Suprapubic skin (tissue), 4 donors: ENCODE measurements at places on chromosomes 6 and 20. TPM values are rescaled to one million over a fixed set of nuclear protein-coding genes. Genes with fewer than 3 reads are reported as not detected.

Gene GNAS-AS1
- total RNA-seq = not detected

Gene AIF1
- 16.3 TPM for total RNA-seq

Gene RFX6
- total RNA-seq = not detected

Gene REM1
- total RNA-seq = 2.3 TPM

Gene HM13
- 59.7 TPM for total RNA-seq

Gene MEI4
- total RNA-seq = 0.48 TPM

Gene TBXT
- not detected for total RNA-seq

Gene HLA-DRB1
- total RNA-seq = 39.3 TPM

Gene CST5
- not detected for total RNA-seq

- H3K4me3 ChIP-seq = no peak overlapping the region
- H3K4me1 ChIP-seq = peaks cover 18% of the 10 kb centered on the region
- peak overlapping the region; percentile 54 for H3K27ac ChIP-seq
- no peaks in the 10 kb centered on the region for H3K27me3 ChIP-seq
- DNase-seq = no peak
- H3K36me3 ChIP-seq = no peaks in the 10 kb centered on the region
Observed at GRCh38 chr20:1203630-1204029, 376 bp downstream of the C20orf202 start.

DNA sequence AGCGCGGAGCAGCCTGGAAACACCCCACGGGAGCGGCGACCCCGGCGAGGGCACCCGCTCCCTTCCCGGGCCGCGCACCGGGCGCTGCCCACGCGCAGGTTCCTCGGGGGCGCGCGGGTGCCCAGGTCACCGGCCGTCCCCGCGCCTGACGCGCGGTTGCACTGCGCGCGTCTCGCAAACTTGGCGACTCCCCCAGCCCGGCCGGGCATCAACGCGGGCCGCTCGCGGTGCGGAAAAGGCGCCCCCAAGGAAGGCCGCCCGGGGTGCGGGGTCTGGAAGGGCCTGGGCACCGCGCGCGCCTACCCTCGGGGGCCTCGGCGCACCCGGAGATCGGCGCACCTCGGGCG is 555 bp upstream of the ZBTB46 start:
- DNase-seq = no peak
- H3K4me1 ChIP-seq = peaks cover 47% of the 10 kb centered on the region
- no peaks in the 10 kb centered on the region for H3K27me3 ChIP-seq
- peak overlapping the region; percentile 36 for H3K27ac ChIP-seq
- peak overlapping the region; percentile 59 for H3K4me3 ChIP-seq

- H3K27ac ChIP-seq = no peak overlapping the region
- no peaks in the 10 kb centered on the region for H3K27me3 ChIP-seq
Observed at GRCh38 chr6:24924580-24925356, 11.0 kb downstream of the RIPOR2 start.

DNA sequence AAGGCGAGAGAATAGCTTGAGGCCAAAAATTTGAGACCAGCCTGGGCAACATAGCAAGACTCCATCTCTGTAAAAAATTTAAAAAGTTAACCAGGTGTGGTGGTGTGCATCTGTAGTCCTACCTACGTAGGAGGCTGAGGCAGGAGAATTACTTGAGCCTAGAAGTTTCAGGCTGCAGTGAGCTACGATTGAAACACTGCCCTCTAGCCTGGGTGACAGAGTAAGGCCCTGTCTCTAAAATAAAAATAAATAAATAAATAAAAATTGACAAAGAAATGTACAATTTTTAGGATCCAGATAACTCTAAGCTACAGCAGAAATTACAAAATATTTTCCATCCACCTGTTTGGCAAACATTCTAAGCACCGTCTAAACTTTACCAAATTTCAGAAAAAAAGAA is 941.0 kb upstream of the ADGRB3 start:
- no peaks in the 10 kb centered on the region for H3K27me3 ChIP-seq
- no peak overlapping the region for H3K4me3 ChIP-seq
- H3K4me1 ChIP-seq = no peaks in the 10 kb centered on the region
- H3K36me3 ChIP-seq = no peaks in the 10 kb centered on the region

DNA sequence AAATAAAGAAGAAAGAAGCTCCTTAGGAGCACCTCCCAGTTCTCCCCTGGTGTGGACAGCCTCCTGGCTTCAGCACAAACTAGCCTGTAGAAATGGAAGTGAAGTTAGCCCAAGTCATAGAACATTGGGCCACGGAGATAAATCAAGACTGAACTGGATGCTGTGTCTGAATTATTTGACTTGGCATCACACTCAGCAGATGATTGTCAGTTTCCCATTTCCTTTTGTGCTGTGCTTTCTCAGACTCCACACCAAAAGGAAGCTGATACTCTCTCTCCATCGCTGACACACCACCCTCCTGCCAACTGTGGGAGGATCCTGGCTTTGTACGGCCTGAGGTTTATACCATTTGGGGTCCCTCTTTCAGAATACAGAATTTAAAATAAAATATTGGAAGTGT is 209.8 kb downstream of the TFAP2A start:
- H3K4me1 ChIP-seq = peaks cover 4% of the 10 kb centered on the region
- H3K27me3 ChIP-seq = no peaks in the 10 kb centered on the region
- DNase-seq = no peak
- no peaks in the 10 kb centered on the region for H3K36me3 ChIP-seq
- H3K4me3 ChIP-seq = no peak overlapping the region

- no peaks in the 10 kb centered on the region for H3K27me3 ChIP-seq
- H3K27ac ChIP-seq = no peak overlapping the region
- no peak for DNase-seq
- H3K4me1 ChIP-seq = peaks cover 3% of the 10 kb centered on the region
- no peak overlapping the region for H3K4me3 ChIP-seq
- no peaks in the 10 kb centered on the region for H3K36me3 ChIP-seq
Observed at GRCh38 chr6:151881231-151881630, 73.7 kb downstream of the ESR1 start.

DNA sequence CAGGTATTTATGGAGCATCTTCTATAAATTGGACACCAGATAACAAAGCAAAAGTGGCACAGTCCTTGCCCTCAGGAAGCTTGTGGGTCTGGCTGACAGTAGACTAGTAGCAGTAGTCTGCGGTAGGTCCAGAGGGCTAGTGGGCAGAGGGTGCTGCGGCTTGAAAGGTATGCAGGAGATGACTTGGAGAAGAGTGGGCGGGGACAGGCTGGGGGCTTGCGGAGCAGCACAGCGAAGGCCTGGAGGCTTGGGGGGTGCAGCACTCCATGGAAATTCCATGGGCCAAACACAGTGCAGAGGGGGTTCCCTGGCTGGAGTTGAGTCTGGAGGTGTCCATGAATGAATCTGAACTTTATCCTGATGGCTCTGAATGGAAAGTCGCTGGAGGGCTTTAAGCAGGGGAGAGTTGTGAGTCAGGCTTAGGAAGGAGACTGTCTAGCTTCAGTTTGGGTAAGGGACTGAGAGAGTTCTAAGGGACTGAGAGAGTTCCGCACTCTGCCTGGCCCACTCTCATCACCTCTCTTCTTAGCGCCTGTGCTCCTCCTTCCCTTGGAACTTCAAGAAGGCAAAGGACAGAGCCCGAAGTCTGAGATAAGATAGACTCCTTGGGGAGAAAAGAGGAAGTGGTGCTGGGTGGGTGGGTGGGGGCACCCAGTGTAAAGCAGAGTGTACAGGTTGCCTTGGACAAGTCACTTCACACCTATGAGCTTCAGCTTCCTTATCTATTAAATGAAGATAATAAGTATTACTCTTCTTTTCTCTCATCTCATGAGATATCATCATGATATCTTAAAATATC is 8.8 kb downstream of the PKIG start:
- peaks cover 25% of the 10 kb centered on the region for H3K36me3 ChIP-seq
- DNase-seq = no peak
- peaks cover 13% of the 10 kb centered on the region for H3K4me1 ChIP-seq
- no peak overlapping the region for H3K27ac ChIP-seq
- no peak overlapping the region for H3K4me3 ChIP-seq
- no peaks in the 10 kb centered on the region for H3K27me3 ChIP-seq

GRCh38 chr6:156774863-156775405 is 2.2 kb upstream of the ARID1B start:
- H3K27ac ChIP-seq = peak overlapping the region; percentile 24
- peaks cover 25% of the 10 kb centered on the region for H3K4me1 ChIP-seq
- H3K27me3 ChIP-seq = no peaks in the 10 kb centered on the region
- no peak for DNase-seq

DNA sequence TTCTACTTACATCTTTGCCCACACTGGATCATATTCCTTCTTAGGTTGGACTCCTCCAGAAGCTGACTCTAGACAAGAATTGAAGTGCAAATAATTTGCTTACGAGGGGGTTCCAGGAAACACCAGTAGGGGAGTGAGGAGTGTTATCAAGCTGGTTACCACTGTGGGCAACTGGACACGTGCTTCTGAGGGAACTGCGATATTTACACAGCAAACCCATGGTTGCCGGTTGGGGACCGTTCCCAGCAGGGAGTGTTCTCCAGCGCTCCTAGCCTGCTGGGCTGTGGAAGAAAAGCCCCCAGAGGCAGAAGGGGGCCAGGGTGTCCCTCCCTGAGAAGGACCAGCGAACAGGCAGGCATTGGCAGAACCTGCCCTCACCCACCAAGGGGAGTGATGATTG is 21.7 kb downstream of the MDFI start:
- no peaks in the 10 kb centered on the region for H3K4me1 ChIP-seq
- H3K36me3 ChIP-seq = no peaks in the 10 kb centered on the region
- no peak overlapping the region for H3K27ac ChIP-seq
- H3K4me3 ChIP-seq = no peak overlapping the region
- H3K27me3 ChIP-seq = peaks cover 17% of the 10 kb centered on the region

DNA sequence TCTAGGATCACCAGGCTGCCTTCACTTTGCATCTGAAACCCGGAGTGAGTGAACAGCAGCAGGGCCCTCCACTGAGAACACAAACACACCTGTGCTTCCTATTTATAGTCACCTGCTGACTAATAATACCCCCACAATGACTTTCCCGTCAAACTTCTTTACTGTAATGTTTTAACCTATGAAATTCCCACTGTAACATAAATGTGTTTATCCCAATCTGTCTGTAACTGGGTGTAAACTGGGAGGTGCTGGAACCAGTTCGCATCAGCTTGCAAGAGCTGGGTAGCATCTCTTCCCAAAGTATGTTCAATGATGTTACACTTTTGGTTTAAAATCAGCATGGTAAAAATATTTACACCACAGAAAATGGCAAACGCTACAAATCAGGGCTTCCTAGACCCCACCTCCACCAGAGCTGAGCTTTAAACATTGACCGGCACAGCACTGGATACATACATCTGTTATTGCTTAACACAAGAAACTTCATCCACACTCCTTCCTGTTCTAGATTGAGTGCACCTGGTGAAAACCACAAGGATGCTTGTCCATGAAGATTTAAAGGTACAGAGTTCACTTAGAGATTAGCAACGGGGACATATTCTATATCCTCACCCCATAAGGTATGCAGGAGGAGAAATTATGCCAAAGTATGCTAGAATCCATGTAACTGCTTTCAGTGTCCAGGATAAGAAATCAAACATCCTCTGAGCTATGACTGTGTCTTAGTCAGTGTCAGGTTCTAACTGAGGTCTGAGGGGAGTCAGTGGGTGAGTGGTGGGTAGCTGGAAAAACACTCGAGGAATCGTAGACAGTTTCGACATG is 79.0 kb downstream of the ALDH8A1 start:
- DNase-seq = no peak
- H3K27ac ChIP-seq = peak overlapping the region; percentile 3
- H3K4me3 ChIP-seq = no peak overlapping the region
- no peaks in the 10 kb centered on the region for H3K36me3 ChIP-seq
- H3K27me3 ChIP-seq = no peaks in the 10 kb centered on the region
- no peaks in the 10 kb centered on the region for H3K4me1 ChIP-seq

- H3K27ac ChIP-seq = no peak overlapping the region
- H3K4me3 ChIP-seq = no peak overlapping the region
- H3K27me3 ChIP-seq = no peaks in the 10 kb centered on the region
- H3K36me3 ChIP-seq = no peaks in the 10 kb centered on the region
Observed at GRCh38 chr6:133159255-133159795, 81.8 kb upstream of the EYA4 start.

DNA sequence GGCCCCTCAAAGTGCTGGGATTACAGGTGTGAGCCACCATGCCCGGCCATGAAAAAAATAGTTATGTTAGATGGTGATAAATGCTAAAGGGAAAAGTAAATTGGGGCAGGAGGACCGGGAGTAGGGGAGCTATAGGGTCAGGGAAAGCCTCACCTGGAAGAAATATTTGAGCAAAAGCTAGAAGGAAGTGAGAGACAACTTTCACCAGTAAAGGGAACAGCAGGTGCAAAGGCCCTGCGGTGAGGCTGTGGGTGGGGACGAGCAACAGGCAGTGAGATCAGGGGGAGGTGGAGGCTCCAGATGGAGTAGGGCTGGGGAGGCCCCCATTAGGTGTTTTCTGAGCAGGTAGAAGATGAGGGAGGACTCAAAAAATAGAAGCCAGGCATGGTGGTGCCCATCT is 16.0 kb downstream of the BCAS4 start:
- no peaks in the 10 kb centered on the region for H3K27me3 ChIP-seq
- H3K27ac ChIP-seq = no peak overlapping the region
- no peak overlapping the region for H3K4me3 ChIP-seq
- DNase-seq = no peak
- H3K4me1 ChIP-seq = no peaks in the 10 kb centered on the region
